ENCODE measurements at places on chromosomes 1 and 21.

DNA sequence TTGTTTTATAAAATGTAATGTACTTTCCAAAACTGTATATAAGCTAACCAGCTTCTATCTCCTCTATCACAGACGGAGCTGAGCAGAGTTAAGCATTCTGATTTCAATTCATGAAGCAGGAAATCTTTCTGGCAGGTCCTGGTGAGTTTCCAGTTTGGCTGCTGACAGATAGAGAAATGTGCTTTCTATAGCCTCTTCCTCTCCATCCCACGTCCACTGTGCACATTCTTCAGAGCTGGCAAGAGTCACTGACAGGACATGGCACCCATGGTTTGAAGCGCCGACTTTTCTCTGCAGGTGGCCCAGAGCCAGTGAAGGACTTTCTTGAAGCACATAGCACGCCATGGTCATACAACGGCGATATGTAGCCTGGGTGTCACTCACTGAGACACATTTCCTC is 52.3 kb upstream of the POU2F1 start:
- no peak for DNase-seq

GRCh38 chr21:17823846-17824245 is 4.7 kb upstream of the C21orf91 start:
- DNase-seq, result no peak

GRCh38 chr1:9345922-9346321 is 53.2 kb downstream of the SPSB1 start:
- no peak for DNase-seq

DNA sequence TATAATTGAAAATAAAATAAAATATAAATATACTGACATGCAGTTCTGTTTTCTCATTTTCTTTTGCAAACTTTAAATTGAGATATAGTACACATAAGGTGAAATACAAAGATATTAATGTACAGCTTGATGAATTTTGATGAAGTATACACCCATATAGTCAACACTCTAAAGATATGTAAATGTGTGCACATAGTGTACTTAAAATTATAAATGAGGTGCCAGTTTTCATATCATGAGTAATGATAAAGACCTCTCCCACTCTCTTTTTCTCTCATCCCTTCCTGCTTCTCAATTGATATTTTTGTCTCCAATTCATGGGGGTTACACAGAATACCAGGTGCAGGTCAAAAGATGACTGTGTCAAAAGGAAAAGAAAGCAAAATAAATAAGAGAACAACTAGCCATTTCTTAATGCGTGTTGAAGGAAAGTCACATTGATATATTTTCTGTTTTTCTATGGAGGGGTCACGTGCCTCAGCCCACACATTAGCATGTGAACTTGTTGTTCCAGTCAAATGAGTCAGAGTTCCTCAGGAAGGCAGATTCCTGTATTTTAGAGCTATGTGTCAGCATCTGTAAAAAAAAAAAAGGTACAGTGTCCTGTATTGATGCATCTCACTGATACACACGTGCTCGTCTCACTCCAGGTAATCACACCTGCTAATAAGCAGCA is 64.3 kb upstream of the HOOK1 start:
- no peak for DNase-seq

DNA sequence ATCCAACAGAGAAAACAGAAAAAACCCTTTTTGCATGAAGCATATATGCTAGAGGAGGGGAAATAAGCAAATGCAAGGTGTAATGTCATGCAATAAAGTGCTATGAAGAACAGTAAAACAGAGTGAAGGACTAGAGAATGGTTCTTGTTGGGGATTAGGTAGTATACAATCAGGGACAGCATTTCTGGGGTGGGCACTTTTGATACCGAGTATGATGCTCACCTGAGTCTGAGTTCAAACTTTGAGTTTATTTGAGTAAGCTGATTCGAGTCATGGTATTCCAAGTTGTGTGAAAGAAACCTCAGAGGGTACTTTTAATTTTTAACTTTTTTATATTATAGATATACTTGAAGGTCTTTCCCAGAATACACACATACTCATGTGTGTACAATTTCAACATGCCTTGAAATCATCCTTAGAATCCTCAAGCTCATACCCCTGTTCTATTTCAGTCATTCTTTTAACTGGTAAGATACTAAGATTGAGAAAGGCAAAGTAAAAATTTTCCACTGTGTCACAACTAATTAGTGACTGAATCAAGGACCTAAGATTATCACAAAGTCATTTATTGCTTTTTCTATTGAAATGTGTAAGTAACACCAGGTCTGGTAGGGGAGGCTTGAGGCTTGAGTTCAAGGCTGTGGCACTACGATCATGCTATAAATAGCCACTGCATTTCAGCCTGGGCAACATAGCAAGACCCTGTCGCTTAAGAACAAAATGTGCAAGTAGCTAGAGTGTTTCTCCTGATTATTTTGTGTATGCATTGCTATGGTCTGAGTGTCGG is 12.1 kb downstream of the LRRC8B start:
- DNase-seq, result peak; percentile 47

GRCh38 chr1:14094611-14095400 is 394.8 kb downstream of the PRDM2 start:
- no peak for DNase-seq

GRCh38 chr1:18475234-18475905 is 5.4 kb upstream of the KLHDC7A start:
- no peak for DNase-seq

GRCh38 chr21:16837321-16837720 is 675.5 kb upstream of the CXADR start:
- DNase-seq, result no peak

DNA sequence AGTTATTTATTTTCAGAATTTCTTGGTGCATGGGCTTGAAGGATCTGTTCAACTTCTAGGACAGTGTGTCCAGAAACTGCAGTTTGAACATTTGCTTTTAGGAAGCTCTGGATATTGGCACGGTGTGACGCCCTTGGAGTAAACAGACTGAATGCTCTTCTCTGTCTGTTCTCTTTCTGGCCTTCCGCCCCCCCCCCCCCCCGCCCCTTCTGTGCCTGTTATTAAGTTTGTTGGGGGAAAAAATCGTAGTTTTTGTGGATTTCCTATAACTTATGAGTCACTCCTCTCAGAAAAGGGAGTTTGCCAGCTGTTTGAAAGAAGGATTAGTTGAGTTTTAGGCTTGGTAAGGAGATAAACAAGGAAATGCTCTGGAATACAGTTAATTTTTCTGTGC is 1.2 kb downstream of the KCTD3 start:
- DNase-seq, result no peak

GRCh38 chr1:174958396-174958795 is 41.4 kb upstream of the CACYBP start:
- no peak for DNase-seq

DNA sequence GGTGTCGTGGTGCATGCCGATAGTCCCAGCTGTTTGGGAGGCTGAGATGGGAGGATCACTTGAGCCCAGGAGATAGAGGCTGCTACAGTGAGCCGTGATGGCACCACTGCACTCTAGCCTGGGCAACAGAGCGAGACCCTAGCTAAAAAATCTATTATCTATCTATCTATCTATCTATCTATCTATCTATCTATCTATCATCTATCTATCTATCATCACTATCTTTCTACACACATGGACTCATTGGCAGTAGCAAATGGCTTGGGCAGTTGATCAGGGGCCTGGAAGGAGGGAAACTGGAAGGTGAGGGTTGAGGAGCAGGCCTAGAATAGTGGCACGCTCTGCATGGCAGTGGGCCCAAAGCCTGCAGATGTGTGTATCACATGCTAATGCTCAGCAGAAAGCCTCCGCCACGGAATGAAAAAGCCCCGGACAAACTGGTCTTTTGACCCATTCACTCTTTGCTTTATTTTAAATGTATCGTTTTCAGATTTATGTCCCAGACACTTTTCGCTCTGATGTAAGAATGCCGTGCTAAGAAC is 7.3 kb upstream of the HUNK start:
- no peak for DNase-seq

GRCh38 chr1:164659621-164660411 is 100.8 kb downstream of the PBX1 start:
- no peak for DNase-seq

GRCh38 chr21:24729568-24729967 is 877.7 kb downstream of the MRPL39 start:
- DNase-seq, result no peak

DNA sequence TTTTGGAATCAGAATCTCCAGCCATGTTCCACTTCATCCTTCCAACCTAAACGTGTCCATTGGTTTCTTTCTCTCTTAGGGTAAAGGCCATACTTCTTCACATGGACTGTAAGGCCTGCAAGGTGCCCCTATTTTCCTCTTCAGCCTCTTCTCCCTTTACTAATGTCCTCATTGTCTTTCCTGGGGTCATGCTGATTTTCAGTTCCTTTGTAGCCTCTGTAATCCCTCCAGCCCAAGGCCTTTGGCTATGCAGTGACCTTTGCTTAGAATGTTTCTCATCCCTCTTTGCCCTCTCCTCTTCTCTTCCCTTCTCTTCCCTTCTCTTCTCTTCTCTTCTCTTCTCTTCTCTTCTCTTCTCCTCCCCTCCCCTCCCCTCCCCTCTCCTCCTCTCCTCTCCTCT is 112.5 kb downstream of the SPATA46 start:
- DNase-seq, result no peak

- DNase-seq, result no peak
Observed at GRCh38 chr1:147726168-147726567, 34.2 kb downstream of the GJA5 start.

GRCh38 chr1:244096066-244096610 is 45.1 kb downstream of the ZBTB18 start:
- DNase-seq, result no peak

DNA sequence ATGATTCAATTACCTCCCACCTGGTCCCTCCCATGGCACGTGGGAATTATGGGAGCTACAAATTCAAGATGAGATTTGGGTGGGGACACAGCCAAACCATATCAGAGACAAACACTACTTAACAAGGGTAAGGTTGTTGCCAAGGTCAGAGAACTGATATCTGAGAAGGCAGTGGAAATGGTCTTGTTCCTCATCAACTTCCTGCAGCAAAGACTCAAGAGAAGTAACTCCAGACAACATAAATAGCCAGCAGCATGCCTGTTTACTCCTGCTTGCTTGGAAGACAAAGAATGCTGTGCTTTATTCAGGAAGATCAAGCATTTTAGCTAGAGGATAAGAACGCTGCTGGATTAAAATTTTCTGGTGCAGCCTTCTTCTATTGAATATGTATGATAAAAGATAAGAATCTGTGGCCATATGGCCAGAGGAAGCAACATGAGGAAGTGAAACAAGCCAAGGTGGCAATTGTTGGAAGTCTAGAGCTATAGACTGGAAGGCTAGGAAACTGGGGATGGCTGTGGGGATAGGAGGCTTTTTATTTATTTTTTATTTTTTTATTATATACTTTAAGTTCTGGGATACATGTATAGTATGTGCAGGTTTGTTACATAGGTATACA is 36.4 kb downstream of the DDAH1 start:
- DNase-seq, result no peak

GRCh38 chr1:85577419-85578320 is 2.9 kb upstream of the CCN1 start:
- no peak for DNase-seq

DNA sequence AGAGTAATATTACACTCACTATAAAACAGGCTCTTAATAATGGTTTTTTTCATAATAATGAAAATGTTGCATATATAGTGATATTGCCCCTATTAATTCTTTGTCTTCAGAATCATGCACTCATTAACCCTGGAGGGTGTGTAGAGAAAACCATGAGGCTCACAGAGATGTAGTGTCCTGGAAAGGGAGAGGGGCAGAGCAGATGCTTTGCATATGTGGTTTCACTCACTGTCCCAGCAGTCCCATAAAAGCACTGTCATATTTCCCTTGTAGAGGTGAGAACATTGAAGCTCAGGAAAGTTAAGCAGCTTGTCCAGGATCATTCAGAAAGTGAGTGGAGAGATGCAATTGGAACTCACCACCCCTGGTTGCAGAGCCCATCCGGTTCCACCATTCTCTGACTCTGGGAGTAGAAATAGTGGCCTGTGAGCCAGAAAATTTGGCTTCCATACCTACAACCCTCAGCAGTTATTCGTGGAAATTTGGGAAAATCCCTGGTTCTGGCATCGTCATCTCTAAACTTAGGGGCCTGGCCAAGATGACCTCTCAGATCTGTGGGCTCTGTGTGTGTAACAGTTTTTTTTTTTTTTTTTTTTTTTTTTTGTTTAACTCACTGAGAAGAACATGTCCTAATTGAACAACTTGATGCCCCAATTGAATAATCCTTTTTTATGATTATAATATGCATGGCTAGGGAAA is 86.4 kb downstream of the RGL1 start:
- DNase-seq, result no peak

DNA sequence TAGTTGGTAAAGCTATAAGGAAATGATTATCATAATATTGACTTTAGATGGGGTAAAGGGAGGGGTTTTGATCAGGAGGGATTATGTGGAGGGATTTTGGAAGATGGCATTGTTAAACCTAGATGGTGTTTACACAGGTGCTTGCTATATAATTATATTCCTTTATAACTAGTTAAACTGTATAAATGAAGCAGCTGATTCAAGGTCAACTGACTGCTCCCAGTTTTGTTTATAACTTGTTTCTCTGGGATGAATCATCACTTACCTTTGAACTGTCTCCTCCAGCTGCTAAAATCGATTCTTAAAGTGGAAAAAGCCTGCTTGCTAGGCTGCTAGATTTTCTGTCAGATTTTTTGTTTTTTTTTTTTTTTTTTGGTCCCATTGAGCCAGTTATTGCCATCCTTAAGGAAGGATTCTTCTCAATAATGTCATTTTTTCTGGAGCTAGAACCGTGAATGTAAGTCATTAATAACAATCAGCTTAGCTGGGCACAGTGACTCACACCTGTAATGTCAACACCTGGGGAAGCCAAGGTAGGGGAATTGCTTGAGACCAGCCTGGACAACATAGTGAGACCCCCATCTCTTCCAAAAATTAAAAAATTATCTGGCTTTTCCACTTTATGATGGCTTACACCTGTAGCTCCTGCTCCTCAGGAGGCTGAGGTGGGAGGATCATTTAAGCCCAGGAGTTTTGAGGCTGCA is 153.2 kb downstream of the PIK3R3 start:
- no peak for DNase-seq

DNA sequence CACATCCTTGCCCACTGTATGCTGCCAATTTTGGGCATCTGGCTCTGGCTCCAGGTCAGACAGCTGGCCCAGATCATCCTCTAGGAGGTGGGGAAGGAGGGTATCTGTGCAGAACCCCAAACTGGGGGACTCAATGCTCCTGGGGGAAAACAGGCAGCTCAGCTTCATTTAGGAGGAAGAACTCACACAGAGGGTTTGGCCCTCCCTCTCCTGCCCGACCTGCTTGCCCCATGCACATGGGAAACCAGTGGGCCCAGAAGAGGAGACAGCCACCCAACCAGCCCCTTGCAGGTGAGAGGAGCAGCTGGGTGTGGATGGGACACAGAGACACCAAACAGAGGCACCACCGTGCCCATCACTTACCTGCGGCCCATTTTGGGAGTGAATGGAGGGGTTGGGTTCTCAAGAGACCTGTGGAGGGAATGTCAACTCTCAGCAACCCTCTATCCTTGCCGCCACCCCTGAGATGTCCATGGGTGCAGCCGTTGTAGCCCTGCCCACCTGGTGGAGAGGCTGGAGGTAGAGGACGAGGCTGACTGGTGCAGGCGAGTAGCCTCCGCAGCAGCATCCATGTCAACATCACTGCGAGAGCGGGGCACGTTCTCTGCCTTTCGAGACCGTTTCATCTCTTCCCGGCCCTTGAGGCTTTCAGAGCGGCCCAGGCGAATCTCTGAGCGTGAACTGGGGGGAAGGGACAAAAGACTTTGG is 27.5 kb downstream of the LRRC71 start:
- no peak for DNase-seq

GRCh38 chr1:156859523-156860112 is 701 bp upstream of the INSRR start:
- DNase-seq, result peak; percentile 48

Measured in stimulated activated CD8-positive, alpha-beta memory T cell treated with anti-CD3 and anti-CD28 coated beads, Interleukin-4, amount 100 ng/mL, for 48 hours (primary cell).